Activated CD4-positive, alpha-beta T cell treated with anti-CD3 and anti-CD28 coated beads, Interleukin-2, amount 50 U/mL, for 4 hours (primary cell): ENCODE measurements at places on chromosomes 4 and X.

DNA sequence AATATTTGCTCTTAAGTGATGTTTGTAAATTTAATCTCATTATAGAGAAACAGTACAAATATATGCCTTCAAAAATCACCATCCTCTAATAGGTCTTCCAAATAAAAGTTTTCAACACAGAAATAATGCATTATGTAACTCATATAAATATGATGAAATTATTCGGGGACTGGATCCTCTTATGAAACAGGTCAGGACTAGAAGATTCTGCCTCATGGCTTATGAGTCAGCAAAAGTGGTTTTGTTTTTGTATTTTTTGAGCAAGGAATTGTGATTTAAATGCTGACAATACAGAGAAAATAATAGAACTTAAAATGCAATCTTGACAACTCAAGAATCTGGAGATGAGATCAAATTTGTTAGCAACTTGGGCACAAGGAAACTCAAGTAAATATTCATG, 179.7 kb upstream of the NDP start:
- DNase-seq: no peak

- no peak for DNase-seq
Observed at GRCh38 chrX:10548688-10549087, 71.7 kb downstream of the MID1 start.

- no peak for DNase-seq
Observed at GRCh38 chr4:135201081-135201480, 999.5 kb upstream of the PABPC4L start.

- DNase-seq: no peak
Observed at GRCh38 chr4:164918956-164919355, 42.0 kb downstream of the APELA start.

GRCh38 chr4:36414248-36414647, 132.8 kb downstream of the DTHD1 start:
- no peak for DNase-seq

DNA sequence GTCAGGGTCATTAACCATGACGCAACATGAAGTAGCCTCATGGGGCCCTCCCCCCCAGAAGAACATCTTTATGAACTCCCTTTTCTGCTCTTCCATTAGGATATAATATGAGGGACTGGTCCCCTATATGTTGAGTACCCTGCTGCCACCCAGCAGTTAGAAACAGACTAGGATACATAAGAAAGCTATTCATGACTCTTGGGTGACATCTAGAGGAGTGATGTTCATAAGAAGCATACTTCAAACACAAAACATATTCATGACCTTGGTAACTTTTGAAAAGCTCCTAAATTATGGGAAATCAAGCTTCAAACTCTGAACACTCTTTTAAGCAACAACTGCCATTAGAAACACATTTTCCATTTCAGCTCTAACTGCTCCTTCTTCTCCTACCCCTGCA, 155.2 kb upstream of the SPIN4 start:
- no peak for DNase-seq

GRCh38 chr4:53682196-53682595, 90.9 kb upstream of the LNX1 start:
- DNase-seq: no peak

DNA sequence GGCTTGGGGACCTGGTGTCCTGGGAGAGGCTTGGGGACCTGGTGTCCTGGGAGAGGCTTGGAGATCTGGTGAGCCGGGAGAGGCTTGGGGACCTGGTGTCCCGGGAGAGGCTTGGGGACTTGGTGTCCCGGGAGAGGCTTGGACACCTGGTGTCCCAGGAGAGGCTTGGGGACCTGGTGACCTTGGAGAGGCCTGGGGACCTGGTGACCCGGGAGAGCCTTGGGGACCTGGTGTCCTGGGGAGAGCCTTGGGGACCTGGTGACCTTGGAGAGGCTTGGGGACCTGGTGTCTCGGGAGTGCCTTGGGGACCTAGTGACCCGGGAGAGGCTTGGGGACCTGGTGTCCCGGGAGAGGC, 12.6 kb downstream of the SHOX start:
- DNase-seq: no peak

- peak; percentile 47 for DNase-seq
Observed at GRCh38 chr4:110049951-110050925, 137.6 kb downstream of the EGF start.

DNA sequence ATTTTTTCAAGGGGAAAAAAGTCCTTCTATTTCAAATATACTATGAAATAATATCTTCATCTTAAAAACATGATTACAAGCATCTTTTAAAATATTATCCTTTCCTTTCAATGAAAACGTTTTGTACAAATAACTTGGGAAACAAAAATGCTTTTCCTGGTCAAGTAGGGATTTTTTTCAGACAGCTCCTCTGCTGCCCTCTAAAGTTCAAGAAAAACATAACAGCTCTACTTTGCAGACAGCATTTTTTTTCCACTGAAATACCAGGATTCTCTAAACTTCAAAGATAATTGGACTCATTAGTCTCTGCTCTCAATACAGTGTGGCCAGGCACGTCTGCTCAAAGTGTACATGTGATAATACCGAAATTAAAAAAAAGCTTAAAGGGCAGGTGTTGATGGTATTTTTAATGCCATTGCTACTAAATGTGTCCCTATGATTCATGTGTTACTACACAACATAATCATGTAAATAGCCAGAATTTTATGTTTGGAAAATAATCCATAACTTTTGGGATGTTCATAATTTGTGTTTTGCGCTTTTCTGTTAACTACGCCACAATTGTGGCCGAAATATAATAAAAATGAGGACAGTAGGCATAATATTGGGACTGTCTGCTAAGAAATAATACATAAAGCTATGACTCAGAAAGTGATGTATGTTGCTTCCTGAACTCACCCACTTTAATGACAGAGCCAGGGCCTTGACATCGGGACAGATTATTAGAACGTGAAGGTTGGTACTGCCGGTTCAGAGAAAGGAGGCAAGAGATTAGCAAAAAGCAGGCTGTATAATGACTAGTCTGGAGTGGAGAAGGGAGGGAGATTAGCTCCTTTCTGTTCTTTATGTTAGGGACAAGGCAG, 478.9 kb downstream of the KCNIP4 start:
- no peak for DNase-seq

DNA sequence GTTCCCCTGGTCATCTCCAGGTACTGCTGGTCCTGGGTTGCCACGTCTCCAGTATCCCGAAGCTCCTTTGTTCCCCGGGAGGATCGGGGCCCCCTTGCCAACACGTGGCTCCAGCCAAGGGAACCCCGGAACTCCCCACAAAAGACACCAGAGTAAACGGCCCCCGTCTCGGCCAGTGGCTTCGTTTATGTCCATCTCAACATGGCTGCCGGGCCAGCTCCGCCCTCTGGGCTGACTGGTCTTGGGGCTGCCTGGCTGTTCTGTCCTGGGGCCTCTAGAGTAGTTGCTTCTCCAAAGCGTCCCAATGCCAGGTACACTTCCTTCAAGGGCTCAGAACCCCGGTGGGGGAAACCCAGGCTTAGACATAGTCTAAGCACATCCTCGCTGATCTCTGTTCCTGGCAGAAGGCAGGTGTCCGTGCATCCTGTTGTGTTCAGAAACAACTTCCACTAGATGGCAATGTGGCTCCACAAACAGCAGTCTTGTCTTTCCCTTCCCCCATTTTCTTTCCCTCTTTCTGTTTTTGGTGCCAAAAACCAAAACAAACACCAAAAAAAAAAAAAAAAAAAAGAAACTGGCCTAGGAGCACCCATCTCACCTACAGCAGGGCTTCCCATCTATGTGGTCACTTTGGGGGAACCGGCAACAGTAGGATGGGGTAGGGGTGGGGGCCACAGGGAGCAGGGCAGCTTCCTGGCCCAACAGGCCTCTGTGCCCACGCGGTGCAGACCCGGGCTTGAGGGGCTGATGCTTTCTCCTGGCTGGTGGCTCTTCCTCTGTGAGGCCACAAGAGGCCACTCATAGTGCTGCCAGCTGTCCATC, 35.3 kb downstream of the NBDY start:
- peak; percentile 52 for DNase-seq

GRCh38 chr4:115664285-115664684, 550.9 kb upstream of the NDST4 start:
- no peak for DNase-seq

DNA sequence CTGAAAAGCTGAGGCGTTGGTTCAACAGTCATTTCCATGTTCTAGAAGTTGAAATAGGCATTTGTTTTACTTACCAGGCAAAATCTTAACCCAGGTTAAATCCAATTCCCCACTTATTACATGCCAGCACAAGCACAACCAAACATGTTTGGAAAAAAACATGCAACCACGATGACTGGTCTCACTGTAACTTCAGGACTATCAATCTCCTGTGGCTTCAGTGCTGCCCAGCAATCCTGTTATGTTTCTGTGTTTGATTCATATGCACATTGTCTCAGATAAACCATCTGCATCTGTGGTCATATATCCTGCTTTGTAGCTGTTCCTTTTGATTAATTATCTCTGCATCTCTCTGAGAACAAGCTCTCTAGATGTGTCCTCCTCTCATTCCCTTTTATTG, 28.3 kb downstream of the PRDM8 start:
- no peak for DNase-seq

DNA sequence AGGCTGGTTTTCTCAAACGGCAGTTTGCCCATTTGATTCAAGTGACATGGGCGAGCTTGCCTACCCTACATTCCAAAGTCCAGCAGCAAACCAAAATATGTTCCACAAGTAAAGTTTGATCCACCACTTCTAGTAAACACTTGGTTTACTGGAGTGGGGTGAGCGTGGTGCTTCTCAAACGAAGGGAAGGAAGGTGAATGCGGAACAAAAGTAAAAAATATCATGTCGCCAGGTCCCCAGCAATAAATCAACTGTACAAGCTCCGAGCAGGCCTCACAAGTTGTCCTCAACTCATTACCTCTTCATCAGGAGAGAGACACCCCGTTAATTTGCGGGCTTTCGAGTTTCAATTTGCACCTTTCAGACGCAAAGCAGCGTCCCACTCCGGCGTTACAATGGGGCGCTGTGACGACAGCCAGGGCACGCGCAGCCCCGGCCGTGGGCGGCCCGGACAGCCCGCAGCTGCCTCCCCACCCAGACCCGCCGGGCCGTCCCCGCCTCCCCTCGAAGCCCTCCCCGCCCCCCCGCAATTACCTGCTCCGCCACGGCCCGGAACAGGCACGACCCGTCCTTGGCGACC, 1.0 kb downstream of the OTUD4 start:
- DNase-seq: peak; percentile 68

GRCh38 chr4:71231129-71232055, 107.4 kb upstream of the SLC4A4 start:
- DNase-seq: no peak

DNA sequence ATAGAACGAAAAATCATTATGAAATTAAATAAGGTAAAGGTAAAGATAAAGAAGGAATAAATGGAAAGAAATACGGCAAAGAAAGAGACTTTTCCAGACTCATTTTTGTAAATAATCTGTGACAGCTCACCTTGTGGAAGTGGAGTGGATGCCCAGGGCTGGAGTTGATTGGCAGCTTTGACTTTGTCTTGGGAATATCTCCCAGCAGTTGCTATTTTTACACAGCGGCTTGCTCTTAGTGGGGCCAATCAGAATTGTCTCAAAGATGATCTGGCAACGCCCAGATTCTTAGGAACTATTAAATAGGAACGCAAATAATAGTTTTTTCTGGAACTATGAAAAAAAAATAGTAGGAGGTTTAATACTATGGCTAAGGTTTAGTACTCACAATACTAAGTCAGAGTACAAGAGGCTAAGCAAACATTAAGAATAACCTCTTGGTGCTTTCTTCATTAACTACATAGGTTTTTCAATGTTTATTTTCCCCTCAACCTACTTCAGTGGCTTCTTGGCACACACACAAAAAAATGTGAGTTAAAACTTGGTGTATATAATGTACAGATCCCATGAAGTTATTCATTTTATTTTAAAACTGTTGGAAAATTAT, 132.7 kb downstream of the TRAM1L1 start:
- DNase-seq: no peak

GRCh38 chr4:154503598-154503997, 12.0 kb upstream of the DCHS2 start:
- no peak for DNase-seq

- DNase-seq: no peak
Observed at GRCh38 chr4:80694171-80694570, 336.3 kb upstream of the BMP3 start.

DNA sequence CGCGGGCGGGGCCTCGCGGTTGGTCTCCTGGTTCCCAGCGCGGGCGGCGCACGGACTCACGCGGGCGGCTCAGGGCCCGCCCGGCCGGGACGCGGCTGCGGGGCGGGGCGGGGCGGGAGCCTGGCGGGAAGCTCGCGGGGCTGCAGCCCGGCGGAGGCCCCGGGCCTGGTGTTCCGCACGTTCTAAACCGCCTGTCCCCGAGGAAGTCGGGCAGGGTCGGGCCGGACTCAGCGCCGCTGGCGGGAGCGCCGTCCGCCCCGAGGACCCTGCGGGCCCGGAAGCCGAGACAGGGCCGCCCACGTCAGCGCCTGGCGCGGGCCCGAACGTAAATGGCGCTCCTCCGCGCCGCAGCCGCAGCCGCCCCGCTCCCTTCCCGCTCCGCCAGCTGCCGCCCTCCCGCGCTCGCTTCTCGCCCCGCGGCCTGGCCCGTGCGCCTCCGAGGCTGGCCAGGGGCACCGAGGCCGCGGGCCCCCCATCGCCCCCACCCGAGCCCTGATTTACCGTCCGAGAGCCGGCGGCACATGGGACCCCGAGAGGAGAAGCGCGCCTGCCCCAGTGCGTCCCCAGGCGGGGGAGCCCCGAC, 309 bp upstream of the CTBP1 start:
- peak; percentile 80 for DNase-seq

- DNase-seq: peak; percentile 47
Observed at GRCh38 chr4:163166041-163166579, 580 bp downstream of the NAF1 start.

GRCh38 chr4:87258677-87259076, 38.3 kb upstream of the KLHL8 start:
- no peak for DNase-seq

DNA sequence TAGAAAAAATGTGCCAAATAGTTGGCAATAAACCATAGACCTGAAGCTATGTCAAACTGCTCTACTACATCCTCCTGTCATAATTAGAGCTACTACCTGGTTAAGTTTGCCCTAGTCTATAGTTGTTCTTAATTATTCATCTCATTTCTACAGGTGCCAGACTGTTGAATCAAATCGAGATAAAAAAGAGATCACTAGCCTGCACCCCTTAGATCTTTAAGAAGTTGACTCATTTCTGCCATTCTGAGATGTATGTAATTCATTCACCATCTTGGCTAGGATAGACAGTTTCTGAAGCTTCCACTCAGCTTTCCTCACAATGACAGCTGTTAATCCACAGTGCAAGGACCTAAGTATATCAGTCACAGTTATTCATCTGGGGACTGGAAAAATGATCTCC, 452.1 kb upstream of the BOD1L1 start:
- DNase-seq: no peak

GRCh38 chr4:185623444-185624258, 88.3 kb upstream of the PDLIM3 start:
- DNase-seq: no peak

- no peak for DNase-seq
Observed at GRCh38 chr4:89193843-89194242, 82.5 kb downstream of the TIGD2 start.

- no peak for DNase-seq
Observed at GRCh38 chr4:20816287-20816686, 116.0 kb downstream of the PACRGL start.

GRCh38 chr4:73816814-73817213, 19.7 kb upstream of the CXCL6 start:
- DNase-seq: no peak
